ENCODE measurements at places on chromosomes 1 and 21.

DNA sequence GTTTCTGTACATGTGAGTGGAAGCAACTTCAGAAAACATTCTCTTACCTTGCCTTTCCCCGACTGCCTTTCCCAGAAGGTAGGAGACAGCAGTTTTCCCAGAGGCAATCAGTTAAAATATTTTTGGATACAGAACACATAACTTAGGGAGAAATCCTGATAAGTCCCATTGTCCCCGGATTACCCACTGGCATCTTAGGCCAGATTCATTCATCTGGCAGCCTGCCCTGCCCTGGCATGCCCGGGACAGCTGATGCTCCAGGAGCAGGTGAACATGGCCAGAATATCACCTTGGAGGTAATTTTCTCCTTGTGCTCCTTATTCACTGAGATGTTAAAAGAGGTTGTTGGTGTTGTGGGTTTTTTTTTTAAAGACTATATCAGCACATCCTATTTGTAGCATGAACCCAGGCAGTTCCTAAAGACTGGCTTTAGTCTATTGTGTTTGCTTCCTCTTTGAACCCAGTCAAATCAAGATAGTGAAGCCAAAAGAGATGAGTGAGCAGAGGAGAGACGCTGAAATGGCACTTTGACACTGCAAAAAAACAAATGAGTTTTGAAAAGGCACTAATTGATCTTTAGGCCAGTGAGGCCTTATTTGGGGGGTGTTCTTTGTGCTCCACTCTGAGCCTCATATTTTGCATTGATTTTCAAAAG lies 139.6 kb downstream of the PLPP3 start:
- no peak for DNase-seq

DNA sequence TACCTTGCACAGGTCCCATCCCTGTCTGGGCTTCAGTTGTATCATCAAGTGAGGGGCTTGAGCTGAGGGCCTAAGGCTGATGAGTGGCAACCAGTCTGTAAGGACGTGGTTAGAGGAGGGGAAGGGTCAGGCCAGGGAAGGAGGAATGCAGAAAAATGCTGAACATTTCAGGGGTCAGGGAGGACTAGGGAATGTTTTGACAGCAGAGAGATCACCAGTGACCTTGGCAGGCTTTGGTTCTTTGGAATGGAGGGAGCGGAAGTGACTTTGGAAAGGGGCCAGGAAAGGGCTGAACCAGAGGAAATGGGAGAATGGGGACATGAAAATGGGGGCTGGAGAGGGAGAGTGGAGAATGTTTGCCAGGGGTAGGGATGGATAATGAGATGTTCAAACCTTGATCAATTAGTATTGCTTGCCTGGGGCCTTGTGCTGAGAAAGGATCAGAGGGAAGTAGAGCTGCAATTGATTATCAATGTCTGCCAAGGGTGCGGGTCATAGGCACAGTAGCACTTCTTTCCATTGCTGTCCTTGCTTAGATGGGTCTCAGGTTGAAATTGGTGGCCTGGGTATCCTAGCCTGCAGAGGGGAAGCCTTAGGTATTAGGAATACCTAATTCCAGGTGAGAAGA lies 7.4 kb downstream of the LDLRAP1 start:
- DNase-seq, result no peak

DNA sequence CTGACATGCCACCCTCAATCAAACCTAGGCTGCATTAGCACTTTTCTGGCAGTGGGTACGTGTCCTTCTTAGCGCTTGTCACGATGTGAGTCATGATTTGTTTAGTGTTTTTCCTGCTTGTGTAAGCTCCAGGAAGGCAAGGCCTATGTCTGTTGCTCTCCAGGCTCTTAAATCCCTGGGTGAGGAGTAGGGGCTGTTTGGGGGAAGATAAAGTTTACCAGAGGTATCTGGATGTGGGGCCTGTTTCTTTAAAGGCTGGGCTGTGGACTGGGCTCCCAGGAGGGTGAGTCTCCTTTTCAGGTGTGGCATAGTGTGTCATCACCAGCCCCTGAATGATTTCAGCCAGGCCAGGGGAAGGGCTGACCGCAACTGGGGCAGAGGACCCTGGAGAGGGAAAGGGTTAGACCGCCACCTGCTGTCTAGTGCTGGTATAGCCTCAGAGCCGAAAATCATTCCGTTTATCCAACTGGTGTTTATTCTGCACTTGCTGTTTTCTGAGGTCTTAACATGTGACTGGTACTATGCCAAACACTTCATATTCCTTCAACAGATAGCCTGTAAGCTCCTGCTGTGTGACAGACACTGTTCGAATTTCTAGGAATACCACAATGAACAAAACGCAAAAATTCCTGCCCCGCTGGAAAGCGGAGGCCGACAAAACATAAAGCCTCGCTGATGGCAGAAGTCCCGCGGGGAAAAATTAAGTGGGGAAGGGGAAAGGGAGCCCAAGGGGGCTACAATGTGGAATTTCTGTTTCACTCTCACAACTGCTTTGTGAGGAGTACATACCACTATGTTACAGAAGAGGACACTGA lies 9.7 kb downstream of the SERINC2 start:
- peak; percentile 81 for DNase-seq

DNA sequence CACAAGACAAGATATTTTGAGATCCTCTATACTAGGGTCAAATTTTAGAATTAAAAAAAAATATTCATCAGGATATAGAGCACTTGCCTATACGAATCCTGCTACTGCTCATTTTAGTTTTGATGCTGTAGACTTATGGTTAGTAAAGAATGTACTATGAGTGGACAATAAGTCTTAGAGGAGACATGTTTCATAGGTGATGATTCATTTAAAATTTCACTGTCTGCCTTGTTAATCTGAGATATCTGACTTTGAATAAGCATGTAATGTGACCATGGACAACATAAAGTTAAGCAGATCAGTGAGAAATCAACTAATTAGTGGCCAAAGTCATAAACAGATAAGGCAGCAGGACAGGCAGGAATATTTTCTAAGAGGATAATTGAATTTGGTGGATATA lies 106.8 kb upstream of the HP1BP3 start:
- DNase-seq, result no peak

- no peak for DNase-seq
Measured at GRCh38 chr21:14567331-14568279, 21.5 kb upstream of the SAMSN1 start.

DNA sequence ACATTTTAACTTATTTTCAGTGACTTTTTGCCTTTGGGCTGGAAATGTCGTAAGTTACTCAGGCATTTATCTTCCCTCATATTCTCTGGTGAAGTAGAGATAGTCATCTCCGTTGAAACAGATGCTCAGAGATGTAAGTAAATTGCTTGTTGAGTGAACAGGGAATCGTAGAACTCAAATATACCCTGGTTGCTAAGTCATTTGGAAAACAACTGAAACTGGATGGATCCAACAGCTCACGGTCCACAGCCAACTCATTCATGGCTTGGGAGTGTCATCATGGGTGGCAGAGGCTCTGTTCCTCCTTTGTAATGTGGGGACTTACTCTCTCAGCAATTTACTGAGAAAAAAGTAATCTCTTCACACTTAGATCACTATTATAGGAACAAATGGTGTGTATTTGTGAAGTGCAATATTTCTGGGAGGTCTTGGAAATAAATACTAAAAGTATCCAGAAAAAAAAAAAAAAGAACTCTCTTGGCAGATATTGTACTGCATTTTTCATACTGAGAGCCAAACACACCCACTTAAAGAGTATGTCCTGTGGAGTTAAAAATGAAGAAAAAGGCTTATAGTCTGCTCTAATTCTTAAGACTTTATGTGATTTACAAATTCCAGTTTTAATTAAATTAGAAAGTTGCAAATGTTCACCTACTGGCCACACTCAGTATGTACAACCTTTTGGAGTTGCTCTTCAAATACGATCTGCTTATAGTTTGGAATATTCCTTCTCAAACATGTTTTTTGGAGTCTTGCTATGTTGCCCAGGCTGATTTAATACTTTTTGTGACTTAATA lies 107.4 kb downstream of the LEPR start:
- no peak for DNase-seq

GRCh38 chr1:48013270-48013669 lies 16.1 kb upstream of the TRABD2B start:
- DNase-seq, result no peak

- no peak for DNase-seq
Measured at GRCh38 chr1:94325377-94326302, 88.3 kb upstream of the ARHGAP29 start.

GRCh38 chr1:84090447-84091245 lies 53.4 kb upstream of the PRKACB start:
- peak; percentile 69 for DNase-seq

DNA sequence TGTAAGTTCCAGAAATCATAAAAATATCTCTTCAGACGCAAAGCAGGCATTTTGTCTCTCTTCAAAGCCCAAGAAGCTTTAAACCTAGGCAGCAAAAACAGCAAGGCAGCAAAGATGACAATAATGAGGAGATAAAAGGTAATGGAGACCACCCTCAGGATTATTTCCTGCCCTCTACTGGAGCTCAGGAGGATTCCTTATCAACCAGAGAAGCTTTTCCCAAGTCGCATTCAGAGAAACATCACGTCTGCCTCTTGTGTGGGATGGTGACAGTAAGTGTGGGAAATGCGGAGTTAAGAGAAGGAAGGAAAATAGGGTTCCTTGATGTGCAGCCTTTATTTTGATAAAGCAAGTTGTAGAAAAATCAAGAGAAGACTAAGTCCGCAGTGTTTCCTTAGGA lies 365.8 kb downstream of the RGS7 start:
- DNase-seq, result no peak

DNA sequence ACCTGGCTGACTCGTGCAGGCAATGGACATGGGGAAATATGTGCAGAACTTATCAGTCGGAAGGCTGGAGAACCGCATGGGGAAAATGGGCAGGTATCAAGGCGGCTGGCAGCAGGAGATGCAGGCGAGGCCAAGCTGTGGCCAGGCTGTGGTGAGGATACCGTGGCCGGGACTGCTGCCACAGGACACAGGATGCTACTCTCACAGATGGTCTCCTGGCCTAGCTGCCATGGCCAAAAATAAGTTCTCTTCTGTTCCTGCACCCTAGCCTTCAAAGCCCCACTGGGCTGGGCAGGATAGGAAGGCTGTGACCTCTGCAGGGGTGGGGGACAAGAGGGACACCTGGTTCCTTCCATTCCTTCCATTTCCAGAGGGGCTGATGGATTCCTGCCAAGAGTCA lies 26.4 kb downstream of the TEX35 start:
- no peak for DNase-seq

DNA sequence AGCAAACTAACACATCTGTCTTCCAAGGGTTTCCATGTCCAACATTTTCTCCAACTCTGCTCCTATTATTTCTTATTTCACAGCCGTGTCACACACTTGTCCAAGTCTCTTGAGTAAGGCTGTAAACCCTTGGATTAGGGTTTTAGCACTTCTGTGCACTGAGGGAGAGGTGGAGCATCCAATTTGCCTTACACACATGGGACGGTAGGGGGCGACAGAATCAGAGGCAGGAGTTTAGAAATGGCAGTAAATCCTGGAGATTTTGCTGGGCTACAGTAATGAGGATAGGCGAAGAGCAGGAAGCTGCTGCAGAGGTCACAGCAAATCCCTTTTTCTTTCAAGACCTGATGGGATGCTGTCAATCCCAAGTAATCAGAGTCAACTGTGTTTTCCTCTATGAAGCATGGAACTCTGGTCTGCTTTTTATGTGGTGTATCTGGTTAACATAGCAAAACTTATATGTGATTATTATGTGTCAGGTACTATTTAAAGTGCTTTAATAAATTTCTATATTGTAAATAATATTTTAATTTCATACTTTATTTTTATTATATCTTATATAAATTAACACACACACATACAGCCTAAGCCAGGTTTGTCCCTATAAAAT lies 15.4 kb upstream of the LCE5A start:
- peak; percentile 63 for DNase-seq

GRCh38 chr1:20446796-20447195 lies 39.2 kb downstream of the CAMK2N1 start:
- DNase-seq, result no peak

GRCh38 chr1:25616987-25617624 lies 515 bp downstream of the MAN1C1 start:
- DNase-seq, result no peak

- DNase-seq, result no peak
Measured at GRCh38 chr1:114145504-114146151, 8.0 kb downstream of the SYT6 start.

DNA sequence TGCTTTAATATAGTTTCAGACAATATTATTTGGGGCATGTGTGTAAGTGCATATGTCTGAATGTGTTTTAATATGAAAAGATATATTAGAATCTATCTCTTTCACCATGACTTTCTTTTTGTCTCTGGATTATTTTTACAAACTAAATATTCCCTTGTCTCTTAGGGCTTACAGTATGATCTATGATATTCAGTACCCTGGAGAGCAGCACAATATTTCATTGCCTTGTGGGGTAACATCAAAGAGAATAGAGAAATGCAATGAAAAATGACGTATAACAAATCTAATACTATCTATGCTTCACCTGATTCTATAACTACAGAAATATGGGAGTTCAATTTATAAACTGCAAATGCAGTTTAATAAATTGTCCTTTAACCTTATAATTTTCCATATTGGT lies 2084.5 kb downstream of the MRPL39 start:
- DNase-seq, result no peak

- no peak for DNase-seq
Measured at GRCh38 chr1:16152481-16153087, 3.3 kb downstream of the EPHA2 start.

DNA sequence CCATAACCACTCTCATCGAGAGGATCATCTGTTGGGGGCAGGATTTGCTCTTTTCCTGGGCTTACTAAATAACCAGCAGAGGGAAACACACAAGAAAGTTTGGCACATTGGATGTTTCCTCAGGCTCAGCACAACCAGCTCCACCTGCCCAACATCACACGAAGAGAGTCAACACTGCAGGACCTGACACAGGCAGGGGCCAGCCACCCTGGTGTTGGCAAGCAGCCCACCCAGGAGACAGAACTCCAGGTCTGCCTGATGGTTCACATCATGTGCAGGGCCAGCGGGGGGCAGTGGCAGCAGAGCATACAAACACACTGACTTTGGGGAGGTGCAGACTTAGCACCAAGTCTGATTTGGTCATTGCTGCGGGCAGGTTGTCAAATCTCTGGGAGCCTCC lies 182.3 kb upstream of the GALNT2 start:
- DNase-seq, result no peak

DNA sequence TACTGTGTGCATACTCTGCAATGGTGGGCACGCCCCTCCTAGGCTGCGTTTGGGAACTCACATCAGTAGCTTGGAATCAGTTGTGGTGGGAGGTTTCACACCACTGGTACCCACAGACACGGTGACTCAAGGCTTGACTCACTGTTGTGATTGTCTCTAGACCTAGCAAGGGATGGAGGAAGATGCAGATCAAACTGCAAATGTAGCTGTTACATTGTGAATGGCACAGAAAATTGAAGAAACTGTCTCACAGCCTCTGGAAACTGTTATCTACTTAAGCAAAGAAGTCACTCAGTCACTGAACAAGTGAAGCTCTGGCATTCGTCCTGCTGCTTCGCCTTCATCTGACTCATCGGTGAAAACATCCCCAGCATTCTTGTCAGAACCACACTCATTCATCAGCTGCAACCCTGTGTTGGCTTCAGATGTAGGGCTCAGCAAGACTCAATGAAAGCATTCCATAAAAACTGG lies 59.5 kb downstream of the POFUT2 start:
- no peak for DNase-seq

GRCh38 chr21:26064506-26064905 lies 106.1 kb downstream of the APP start:
- DNase-seq, result no peak

GRCh38 chr1:18830596-18830995 lies 28.9 kb downstream of the TAS1R2 start:
- DNase-seq, result no peak

All from small intestine (tissue), 16 donors.